ENCODE measurements at places on chromosomes 7 and 10.

DNA sequence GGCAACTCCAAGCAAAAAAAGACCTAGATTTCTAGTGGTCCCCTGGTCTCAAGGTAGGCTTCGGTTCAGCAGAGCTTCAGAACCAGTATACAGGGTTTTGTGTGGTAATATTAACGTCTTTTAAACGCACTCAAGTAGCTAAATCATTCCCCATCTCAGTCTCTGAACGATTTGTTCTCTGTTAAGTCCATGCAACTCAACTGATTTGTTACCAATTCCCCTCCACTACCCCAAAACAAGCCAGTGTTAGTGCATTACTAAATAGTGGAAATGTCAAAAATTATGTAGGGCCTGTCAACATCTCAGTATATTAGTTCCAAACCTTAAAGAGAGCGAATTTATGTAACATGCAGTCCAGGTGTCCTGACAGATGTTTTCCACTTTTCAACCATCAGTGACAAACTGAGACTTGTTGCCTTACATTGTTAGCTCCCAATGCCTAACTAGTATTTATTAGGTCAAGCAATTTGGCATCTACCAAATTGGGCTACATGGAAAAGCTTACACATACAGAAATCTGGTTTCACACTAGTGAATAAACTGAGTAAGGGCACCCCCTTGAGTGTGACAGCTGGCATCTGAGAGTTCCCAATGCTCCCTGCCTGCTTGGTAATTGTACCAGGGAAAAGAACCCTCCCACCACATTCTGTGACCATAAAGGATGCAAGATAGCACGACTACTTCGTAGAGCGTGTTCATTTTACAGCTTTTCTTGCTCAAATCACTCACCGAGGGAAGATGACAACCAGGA is 12.2 kb downstream of the HNRNPA2B1 start:
- no peak for DNase-seq

GRCh38 chr7:6530626-6531491 is 20.4 kb downstream of the GRID2IP start:
- no peak for DNase-seq

- no peak for DNase-seq
Measured at GRCh38 chr7:12747687-12748306, 60.4 kb downstream of the ARL4A start.

- no peak for DNase-seq
Measured at GRCh38 chr7:102132209-102132752, 154.4 kb upstream of the SH2B2 start.

DNA sequence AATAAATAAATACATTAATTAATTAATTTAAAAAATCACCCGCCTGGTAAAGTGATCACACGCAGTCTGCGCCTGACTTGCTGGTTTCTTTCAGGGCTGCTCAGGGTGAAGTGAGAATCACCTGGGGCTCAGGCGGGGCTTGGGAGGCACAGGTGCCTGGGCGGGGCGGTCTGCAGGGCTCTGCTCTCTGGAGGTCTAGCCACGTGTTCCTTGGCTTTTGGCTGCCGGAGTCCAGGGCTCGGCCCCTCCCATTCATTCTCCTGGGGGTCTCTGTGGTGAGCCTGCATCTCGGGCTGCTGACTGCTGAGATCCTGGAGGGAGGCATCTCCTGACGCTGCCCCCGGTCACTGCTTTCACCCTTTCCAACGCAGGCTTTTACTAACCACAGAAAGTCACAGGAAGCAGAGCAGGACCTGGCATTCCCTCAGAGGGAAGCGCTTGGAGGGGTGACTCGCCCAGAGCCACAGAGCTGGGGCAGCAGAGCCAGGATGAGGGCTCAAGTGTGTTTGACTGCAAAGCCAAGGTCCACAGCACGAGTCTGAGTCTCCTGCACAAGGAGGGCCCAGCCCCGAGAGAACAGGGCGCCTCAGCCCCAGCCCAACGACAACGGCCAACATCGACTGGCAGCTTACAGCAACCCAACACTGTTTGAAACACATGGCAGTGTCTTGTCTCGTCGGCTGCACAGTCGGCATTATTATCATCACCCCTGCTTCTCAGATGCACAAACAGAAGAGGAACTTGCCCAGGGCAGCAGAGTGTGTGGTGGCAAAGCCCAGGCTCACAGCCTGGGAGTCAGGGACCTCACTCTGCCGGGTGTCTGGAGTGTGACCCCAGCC is 22.4 kb upstream of the MNX1 start:
- no peak for DNase-seq

- DNase-seq, result no peak
Measured at GRCh38 chr10:60369547-60369930, 20.1 kb downstream of the ANK3 start.

- DNase-seq, result no peak
Measured at GRCh38 chr10:96714031-96714590, 6.2 kb downstream of the PIK3AP1 start.

DNA sequence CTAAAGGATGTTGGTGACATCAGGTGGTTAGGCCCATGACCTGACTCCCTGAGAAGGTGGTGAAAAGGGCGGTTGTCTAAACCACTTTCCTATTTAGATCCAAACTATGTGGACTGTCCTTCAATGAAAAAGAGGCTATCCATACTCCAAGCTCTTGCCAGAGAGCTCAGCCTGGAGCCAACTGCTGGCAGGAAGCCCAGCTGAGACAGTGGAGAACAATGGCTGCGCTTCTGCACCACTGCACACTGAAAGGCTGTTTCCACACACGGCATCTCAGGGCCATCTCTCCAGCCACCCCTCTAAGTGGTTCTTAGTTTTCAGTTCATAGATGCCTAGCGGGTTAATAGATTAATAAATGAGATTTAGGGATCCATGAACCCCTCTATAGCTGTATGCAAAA is 488.8 kb upstream of the ZMIZ1 start:
- DNase-seq, result peak; percentile 72

- no peak for DNase-seq
Measured at GRCh38 chr10:14592026-14592425, 182.7 kb downstream of the FAM107B start.

DNA sequence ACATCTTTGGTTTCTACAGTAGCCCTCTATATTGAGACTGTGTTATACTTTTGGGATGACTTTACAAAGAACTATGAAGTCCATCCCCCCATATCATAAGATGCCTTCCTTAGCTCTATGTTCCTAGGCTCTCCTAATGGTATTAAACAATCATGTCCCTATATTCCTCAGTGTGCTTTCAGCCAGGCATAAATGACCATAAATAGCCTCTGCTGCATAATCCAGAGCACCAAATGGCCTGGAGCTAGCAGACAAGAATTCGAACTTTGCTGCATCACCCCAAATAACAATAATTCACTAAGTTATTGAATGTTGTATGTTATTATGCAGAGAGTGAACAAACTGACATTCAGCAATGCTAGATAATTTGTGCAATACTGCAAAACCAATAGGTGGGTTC is 405.2 kb downstream of the DGKB start:
- no peak for DNase-seq

- no peak for DNase-seq
Measured at GRCh38 chr10:44874166-44874565, 37.0 kb upstream of the TMEM72 start.

DNA sequence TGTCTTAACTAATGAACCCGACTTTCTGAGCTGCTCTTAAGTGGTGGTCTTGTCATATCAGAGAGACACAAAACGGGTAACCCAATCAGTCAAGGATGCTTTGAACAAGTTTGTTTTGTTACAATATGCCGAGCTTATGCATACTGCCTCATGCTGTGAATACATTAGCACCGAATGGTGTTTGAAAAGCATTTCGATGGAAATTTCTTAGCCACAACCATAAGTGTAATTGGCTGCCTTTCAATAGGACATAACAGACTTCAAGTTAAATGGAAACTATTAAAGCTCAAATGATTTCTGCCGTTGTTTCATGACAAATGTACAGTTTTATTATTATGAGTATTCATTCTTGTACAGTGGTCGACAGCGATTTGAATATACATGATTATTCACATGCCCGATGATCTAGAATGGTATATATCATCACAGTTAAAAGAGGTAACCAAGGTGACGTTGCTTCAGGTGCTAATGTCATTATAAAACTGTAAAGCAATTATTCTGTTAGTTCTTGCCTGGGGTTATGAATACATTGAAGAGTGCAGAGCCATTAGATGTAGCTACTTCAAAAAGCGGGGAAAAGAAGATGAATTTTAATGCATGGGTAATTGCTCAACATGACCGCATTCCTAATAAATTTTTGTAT is 118.8 kb downstream of the EBF3 start:
- DNase-seq, result no peak

DNA sequence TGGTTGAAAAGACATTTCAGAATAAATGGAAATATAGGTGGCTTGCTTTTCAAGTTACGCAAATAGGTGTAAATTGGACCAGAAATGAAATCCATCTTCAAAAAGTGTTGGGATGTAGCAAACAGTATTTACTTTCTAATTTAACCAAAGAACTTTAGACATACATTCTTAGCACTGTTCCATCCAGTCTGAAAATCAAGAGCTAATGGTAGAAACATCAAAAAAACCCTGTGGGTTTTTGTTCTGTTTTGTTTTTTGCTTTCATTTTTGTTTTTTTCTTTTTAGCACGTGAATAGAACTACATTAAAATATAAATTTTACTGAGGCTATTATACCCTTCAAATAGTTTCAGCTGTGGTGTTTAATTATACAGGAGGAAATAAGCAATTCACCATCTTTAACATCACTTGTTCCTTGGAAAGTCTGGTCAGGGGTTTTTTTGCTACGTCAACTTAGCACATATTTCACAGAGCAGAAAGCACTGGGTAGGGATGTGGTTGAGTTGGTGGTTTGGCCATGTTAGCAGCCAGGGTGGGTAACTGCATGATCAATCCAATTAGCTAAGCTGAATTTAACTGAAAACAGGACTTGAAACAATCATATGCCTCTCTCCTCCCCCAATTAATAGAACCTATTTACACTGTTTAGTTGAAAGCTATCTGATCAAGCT is 275.4 kb upstream of the PFKP start:
- DNase-seq, result no peak

- DNase-seq, result no peak
Measured at GRCh38 chr10:8049045-8049864, 5.2 kb upstream of the GATA3 start.
